Left kidney (tissue), 8 donors: ENCODE measurements at places on chromosomes 3 and 15. TPM values are rescaled to one million over a fixed set of nuclear protein-coding genes. Genes with fewer than 3 reads are reported as not detected.

DNA sequence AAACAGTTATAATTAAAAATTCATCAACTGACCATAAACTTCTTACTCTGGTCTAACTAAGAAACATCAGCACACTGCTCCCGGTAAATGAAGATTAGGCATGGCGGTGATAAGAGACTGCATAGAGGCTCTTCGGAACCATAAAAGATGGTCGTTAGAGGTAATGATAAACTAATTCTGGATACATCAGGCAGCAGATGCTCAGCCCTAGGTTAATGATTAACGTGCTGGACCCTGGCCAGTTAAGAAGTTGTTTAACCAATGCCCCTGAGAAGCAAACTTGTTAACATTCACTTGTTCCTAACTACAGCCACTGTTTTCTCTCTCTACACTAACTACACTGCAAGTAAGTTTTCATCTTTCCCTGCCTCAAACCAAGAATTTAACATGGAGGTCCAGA is 111.5 kb downstream of the PDZRN3 start:
- DNase-seq = peak; percentile 69

GRCh38 chr3:194446754-194447153 is 40.0 kb downstream of the ATP13A3 start:
- no peak for DNase-seq

- DNase-seq = no peak
Observed at GRCh38 chr15:36688310-36689011, 109.0 kb downstream of the CDIN1 start.

- DNase-seq = no peak
Observed at GRCh38 chr15:68034081-68034480, 20.0 kb upstream of the PIAS1 start.

CRABP1 gene
- 32.3 TPM for polyA plus RNA-seq
